ENCODE measurements at places on chromosomes 13 and 19. TPM values are rescaled to one million over a fixed set of nuclear protein-coding genes. Genes with fewer than 3 reads are reported as not detected.
A peak's percentile ranks its signal among the peaks of the same experiment; 100 is the strongest.

Gene TNNI3
- not detected for total RNA-seq

Gene ZSCAN5B
- total RNA-seq, result not detected

Gene ACTL9
- total RNA-seq, result not detected

Gene NKG7
- 3.0 TPM for total RNA-seq

DNA sequence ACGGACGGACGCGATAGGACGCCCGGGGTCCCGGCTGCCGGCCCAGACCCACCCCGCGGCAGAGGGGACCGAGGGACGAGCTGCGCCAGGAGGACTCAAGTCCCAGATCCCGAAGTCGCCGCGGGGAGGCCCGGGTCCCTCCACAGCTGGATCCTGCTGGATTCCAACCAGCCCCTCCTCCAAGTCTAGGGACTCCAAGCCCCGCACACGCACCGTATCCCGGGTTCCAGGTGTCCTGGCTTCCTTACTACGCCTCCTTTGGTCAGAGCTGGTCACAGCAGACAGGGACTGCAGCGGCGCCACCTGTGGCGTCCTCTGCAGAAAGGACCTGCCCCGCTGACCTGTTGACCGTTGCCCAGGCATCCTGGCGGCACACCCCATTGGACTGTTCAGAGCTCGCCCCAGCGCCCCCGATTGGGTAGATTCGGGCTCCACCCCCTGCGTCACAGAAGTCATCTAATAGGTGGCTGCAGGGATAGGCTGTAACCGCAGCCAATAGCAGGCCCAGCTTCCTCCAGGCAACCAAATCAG, 29.0 kb upstream of the ZNF709 start:
- no peak for DNase-seq

DNA sequence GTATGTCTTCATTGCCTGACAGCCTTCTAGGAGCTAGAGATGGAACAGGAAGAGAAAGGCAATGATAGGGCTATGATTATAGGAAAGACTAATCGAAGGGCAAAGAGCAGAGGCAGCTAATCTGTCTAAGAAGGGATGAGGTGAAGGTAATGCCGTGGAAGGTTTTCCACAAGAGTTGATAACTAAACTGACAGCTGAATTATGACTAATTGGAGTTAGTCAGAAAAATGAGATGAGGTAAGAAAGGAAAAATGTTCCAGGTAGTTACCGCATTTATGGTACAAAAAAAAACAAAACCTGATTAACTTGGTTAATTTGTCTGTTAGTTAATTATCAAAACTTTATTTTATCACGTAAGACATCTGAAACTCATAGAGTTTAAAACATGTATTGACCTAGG, 260.3 kb downstream of the SLITRK6 start:
- DNase-seq, result no peak

DNA sequence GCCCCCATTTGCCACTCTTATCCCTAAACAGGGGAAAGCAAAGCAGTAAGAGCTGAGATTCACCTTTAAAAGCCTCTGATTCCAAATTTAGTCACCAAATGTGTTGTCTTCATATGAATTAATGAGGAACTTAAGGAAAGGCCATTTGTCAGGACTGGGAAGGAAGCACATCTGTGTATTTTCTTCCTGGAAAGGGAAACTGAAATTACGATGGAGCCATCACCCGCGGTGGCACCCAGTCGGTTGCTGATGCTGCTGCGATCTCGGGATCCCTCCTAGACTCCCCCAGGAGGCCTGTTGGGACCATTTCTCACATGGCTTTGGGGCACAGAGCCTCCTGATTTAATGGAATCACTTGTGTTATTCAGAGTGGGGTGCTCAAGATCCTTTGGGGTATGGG, 7.4 kb upstream of the IL4I1 start:
- DNase-seq, result no peak

DNA sequence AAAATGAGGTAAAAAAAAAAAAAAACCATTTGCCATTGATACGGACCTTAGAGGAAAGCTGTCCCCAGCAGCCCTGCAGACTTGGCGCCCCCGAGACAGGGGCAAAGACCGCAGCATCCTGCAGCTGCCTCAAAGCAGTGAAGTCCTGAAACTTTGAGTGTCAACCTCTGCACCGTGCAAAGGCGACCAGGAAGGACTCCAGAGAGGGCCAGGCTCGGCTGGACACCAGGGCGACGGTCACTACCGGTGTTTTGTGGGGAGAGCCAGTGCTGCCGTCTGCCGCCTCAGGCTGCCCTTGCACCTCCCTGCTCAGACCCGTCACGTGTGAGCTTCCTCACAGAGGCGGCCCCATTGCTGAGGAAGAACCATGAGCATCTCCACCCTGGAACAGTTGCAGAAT, 146.7 kb upstream of the SPACA7 start:
- DNase-seq, result no peak

DNA sequence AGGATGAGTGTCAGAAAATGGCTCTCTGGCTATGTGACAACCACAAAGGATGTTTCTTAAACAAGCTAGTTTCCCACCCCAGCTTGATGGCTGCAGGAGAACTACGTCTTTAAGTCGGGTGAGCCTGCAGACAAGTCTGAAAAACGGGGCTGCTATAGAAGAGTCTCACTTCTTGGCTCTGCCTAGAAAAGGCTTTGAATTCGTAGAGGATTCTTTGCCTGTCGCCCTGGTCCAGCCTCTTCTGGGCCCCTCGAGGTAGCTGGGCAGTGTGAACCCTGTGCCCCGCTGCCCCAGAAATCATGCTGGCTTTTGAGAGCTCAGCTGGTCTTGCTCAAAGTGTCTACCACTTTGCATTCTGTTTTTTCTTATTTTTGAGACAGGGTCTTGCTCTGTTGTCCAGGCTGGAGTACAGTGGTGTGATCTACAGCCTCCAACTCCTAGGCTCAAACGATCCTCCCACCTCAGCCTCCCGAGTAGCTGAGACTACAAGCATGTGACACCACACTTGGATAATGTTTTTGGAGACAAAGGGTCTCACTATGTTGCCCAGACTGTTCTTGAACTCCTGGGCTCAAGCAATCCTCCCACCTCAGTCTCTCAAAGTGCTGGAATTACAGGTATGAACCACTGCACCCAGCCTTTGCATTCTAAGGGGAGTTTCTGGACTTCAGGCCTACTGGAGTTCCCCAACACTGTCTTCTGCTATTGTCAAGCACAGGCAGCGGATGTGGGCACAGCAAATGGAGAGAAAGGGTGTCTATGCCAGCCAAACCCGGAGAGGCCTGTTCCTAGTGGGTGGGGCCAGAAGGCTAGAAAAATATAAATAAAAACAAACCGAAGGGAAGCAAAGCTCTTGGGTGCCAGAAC, 6.5 kb downstream of the CEBPA start:
- DNase-seq, result peak; percentile 39

DNA sequence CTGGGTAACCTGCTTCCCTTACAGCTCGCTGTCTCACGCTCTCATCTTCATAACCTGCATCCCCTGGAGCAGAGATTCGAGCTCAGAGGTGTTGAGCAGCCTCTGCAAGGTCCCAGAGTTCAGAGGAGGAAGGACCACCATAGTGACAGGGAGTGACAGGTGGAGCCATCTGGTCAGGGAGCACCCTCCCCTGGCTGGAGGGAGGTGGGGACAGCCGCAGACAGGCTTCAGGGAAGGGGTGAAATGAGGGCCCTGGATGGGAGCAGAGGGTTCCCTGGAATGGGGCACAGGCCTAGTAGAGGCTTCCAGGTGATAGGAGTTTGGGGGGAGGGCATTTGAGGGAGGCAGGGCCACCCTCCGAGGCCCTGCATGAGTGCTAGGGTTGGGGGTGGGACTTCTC, 82.1 kb downstream of the ZNF429 start:
- DNase-seq, result no peak

All from sigmoid colon (tissue), 7 donors.